ENCODE measurements at places on chromosomes 3 and 15.

- DNase-seq: no peak
Measured at GRCh38 chr15:98013631-98014030, 53.1 kb downstream of the ARRDC4 start.

- DNase-seq: no peak
Measured at GRCh38 chr3:73848173-73848906, 223.6 kb upstream of the PDZRN3 start.

DNA sequence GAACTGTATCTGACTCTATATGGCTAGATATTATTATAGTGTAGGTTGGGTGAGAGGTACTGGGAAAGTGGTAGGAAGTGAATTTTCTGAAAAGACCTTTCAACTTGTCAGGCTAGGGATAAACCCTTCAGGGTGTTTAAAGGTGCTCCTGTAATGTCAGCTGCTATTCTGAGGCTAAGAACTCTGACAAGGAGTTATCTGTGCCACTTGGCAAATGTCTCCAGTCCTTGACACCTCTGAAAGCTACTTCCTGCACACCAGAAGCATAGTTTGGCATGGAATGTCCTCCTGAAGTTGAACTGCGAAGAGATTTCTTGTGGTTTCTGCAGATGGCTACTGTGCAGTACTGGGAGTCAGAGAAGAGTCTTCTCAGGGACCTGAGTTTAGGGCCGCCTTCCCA, 194.3 kb downstream of the CDIN1 start:
- DNase-seq: no peak

GRCh38 chr3:139182143-139182542, 137.5 kb upstream of the PRR23C start:
- no peak for DNase-seq

GRCh38 chr15:89775815-89776214, 317 bp upstream of the MESP2 start:
- no peak for DNase-seq

- DNase-seq: peak; percentile 59
Measured at GRCh38 chr3:126746395-126747177, 42.5 kb downstream of the CHCHD6 start.

- DNase-seq: no peak
Measured at GRCh38 chr15:59557581-59557980, 54.0 kb upstream of the GCNT3 start.

Data from HTR-8/SVneo (cell line).